ENCODE measurements at places on chromosomes 5 and 9.

- no peak for DNase-seq
These were observed 180.5 kb downstream of the CEMIP2 start for GRCh38 chr9:71587576-71588362.

- no peak for DNase-seq
These were observed 585.3 kb downstream of the EBF1 start for GRCh38 chr5:158514319-158514985.

DNA sequence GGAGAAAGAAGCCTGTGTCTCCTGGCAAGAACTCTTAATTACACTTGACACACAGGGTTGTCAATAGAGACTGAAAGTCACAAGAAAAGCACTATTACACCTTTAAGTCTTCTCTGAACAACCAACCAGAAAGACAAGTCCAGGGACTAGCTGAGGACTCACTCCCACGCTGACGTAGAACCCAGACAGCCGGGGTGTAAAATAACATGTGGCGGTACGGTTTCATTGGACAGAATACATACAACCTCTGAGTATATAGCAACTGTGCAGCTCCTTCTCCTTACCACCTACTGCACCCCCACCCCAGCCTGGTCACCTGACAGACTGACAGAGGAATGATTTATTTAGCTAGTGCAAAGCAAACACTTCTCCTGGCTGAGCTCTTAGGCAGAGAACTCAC lies 103.4 kb upstream of the RASEF start:
- DNase-seq: no peak

DNA sequence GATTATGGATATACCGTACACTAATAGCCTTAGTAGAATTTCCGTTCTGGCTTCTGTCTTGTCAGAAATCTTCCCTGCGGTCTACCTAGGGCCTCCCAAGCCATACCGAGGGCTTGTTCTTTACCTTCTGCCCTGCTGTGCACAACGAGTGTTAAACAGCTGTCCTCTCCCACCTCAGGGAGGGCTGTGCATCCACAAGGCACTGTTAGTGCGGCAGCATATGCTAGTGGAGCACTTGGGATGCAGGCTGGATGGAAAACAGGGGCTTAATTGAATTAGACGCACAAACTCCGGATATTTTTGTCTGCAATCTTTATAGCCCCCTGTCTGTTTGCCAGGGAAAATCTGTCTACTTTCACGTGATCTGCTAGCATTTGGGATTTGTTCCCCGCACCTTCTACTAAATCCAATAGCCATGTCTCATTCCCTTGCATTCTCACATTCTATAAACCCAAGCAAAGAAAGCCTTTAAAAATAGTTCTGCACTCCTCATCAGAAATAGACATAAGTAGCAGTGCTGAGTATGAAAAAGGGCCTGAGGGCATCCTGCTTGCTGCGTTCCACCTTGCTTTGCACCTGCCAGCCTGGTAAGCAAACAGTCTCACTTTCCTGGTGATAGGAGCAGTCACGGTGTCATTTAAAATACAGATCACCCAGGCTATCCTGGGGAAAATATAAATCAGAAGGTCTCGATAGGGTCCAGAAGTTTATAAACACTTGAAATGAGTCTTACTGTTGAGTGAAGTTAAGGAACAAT lies 382.6 kb downstream of the RASEF start:
- DNase-seq: no peak

DNA sequence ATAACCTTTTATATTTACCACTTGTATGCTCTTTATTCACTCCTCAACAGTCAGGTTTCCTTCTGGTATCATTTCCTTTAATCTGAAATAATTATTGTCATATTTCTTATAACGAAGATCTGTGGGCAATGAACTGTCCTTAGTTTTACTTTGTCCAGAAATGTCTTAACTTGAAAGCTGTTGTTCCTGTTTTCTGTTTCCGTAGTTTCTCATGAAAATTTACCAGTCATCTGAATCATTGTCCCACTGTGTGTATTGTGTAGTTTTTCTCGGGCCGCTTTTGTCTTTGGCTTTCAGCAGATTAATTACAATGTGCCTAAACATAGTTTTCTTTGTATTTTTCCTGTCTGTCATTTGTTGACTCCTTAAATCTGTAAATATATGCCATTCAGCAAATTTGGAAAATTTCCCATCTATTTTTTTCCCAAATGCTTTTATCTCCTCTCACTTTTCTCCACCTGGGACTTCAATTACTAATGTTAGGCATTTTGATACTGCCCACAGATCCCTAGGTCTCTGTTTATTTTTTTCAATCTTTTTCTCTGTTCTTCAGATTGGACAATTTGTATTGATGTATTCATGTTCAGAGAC lies 74.9 kb downstream of the PDE8B start:
- DNase-seq: no peak

- DNase-seq: no peak
These were observed 3.8 kb upstream of the ATP6V0E1 start for GRCh38 chr5:172979778-172980177.

- peak; percentile 15 for DNase-seq
These were observed 322.8 kb upstream of the RFX3 start for GRCh38 chr9:3848445-3849114.

GRCh38 chr9:110782701-110783100 lies 114.1 kb downstream of the MUSK start:
- no peak for DNase-seq

DNA sequence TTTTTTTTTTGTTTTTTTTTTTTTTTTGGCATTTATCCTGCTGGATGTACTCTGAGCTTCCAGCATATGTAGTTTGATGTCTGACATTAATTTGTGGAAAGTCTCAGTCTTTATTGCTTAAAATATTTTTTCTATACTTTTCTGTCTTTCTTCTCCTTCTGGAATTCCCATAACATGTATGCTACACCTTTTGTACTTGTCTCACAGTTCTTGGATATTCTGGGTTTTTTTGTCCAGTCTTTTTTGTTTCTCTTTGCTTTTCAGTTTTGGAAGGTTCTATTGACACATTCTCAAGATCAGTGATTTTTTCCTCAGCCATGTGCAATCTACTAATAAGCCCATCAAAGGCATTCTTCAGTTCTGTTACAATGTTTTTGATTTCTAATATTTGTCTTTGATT lies 19.4 kb upstream of the RFK start:
- no peak for DNase-seq

GRCh38 chr9:13387734-13388067 lies 108.2 kb upstream of the MPDZ start:
- no peak for DNase-seq

- DNase-seq: no peak
These were observed 15.7 kb downstream of the SQSTM1 start for GRCh38 chr5:179836225-179837019.

- no peak for DNase-seq
These were observed 1.1 kb upstream of the SPRY4 start for GRCh38 chr5:142325725-142326479.

- no peak for DNase-seq
These were observed 61.7 kb downstream of the ABLIM3 start for GRCh38 chr5:149202910-149203451.

DNA sequence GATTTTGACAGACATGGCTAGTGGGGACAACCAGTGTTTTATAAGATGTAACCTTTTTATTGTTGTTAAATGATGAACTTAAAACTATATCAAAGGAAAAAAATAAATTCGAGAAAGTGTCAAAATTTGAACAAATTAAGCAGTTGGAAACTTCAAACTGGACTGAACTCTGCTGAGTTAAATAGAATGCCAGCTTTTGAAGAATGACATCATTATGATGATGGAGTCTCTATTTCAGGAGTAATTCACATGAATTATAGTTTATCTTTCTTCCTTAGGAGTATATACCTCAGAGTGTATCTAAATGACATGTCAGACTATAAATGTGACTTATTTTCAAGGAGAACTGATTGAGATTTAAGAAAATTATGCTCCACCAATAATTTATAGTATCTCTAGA lies 125.2 kb downstream of the CAMK4 start:
- DNase-seq: no peak

GRCh38 chr9:1978941-1979340 lies 36.2 kb upstream of the SMARCA2 start:
- DNase-seq: peak; percentile 12

- DNase-seq: no peak
These were observed 3.3 kb upstream of the BRD3 start for GRCh38 chr9:134071149-134071548.

- DNase-seq: no peak
These were observed 21.9 kb downstream of the GABRA6 start for GRCh38 chr5:161707382-161707781.

DNA sequence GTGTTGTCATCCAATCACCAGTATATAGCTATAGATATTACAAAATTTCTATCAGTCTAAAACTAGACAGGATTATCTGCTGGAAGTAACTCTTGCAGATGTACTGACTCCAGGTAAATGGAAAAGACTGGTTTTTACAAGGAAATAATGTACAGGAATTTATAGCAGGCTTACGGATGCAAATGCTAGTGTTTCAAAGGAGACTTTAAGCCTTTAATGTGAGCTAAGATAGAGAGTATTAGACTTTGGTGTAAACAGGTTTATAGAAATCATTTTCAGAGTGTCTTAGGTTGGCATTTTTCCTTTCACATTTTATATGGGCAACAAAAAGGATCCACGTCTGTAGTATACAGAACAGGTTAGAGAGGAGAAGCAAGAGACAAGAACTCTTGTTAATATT lies 16.1 kb downstream of the ZNF608 start:
- no peak for DNase-seq

DNA sequence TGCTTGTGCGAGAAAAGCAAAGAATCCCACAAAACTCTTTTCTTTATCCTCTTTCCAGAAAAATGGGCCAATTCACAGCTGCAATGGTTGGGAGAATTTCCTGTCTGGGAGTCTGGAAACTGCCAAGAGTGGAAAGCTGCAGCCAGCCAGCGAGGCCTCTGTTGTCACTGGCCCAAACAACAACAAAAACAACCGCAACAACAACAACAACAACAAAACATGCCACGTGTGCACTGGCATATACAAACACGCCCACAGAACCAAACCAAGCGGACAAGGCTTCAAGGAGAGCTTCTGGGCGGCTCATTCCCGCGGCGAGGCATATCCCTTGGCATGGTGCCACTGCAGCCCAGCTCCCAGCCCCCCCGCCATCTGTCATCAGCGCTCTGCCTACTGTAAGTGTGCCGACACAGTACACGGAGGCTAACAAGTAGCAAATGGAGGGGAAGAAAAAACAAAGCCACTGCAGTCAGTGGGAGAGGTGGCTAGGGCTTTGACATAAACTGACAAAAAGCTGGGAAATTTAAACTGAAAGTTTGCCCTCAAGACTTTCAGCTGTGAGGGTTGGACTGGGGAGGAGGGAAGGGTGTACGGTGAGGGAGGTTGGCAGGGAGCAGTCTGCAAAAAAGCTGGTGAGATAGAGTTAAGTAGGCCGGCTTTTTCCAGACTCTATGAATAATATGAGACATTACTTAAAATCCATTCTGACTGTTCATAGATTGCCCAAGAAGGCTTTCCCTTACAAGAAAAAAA lies 165.0 kb upstream of the ZNF462 start:
- DNase-seq: peak; percentile 11

GRCh38 chr9:19441730-19442129 lies 32.9 kb downstream of the ACER2 start:
- DNase-seq: no peak

- no peak for DNase-seq
These were observed 680.7 kb downstream of the PRR16 start for GRCh38 chr5:121144764-121145163.

- no peak for DNase-seq
These were observed 8.4 kb downstream of the PTGES2 start for GRCh38 chr9:128118971-128119665.

DNA sequence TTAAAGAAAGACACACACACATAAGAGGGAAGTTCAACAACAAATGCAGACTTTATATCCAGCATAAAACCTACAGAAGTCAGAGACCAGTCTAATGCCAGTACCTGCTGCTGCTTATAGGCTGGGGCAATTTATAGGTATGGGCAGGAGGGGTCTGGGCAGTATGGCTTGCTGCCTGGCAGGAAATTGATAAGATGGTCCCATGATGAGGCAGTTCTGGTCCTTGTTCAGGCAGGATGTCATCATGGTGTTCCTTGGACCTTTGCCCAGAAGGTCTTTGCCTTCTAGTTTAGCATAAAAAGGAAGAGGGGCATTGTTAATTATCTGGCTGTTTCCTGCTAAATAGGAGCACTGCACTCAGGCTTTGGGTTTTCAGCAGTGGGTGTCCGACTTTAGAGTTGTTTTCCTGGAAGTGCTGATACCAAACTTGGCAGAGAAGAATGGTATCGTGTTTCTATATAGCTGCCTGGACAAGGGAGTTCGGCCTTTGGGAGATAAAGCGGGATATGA lies 10.4 kb upstream of the PDCD1LG2 start:
- peak; percentile 98 for DNase-seq

DNA sequence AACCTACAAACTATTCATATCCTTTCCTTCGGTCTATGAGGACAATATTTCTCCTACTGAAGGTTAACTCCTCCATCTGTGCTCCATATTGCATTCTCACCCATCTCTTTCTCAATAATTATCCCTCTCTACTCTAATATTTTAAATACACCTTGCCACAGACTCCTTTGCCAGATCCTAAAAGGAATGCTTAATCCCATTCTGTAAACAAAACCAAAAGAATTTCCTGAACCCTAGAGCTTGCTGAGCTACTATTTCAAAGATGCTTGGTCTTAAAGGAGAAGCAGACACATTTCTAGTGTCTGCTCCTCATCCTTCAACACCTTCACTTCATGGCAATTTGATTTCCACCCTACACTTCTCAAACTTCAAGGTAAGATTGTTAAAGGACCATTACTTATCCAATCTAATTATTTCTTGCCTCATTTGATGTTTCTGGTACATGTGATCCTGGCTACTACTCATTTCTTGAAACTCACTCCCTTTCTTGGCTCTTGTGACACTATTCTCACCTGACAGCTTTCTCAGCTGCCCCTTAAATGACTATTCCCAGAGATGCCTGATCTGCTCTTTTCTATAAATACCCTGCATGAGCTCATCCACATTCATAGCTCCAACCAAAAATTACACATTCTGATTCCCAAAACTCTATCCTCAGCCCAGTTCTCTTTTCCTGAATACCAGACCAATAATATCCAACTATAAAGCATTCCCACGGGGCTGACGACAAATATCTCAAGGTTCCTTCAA lies 20.2 kb downstream of the HOMER1 start:
- DNase-seq: no peak

DNA sequence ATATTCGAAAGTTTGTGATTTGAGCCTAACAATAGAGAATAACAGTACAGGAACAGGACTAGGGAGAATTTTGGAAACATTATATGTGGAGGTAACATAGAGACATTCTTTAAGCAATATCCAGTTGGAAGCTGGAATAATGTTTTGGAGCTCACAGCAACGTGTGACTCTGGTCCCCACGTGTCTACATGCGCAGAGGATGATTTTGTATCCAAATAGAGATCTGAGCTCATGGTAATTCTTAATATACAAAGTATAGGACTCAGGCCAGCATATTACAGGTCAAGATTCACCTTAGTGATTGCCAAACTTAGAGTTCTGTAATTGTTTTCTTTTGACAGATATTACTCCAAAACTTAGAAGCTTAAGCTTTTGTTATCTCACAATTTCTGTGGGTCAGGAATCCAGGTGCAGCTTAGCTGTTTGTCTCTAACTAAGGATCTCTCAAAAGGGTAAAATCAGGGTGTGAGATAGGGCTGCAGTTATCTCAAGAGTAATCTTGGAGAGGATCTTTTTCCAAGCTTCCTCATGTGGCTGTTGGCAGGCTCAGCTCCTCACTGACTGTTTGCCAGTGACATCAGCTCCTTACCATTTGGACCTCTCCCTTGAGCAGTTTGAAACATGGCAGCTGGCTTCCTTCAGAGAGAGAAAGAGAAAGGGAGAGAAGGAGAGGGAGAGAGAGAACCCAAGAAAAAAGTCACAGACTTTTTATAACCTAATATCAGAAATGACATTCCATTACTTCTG lies 272.0 kb upstream of the ZNF462 start:
- no peak for DNase-seq

Data from dermis microvascular lymphatic vessel endothelial cell (primary cell).